ENCODE measurements at places on chromosomes 1 and 21.

DNA sequence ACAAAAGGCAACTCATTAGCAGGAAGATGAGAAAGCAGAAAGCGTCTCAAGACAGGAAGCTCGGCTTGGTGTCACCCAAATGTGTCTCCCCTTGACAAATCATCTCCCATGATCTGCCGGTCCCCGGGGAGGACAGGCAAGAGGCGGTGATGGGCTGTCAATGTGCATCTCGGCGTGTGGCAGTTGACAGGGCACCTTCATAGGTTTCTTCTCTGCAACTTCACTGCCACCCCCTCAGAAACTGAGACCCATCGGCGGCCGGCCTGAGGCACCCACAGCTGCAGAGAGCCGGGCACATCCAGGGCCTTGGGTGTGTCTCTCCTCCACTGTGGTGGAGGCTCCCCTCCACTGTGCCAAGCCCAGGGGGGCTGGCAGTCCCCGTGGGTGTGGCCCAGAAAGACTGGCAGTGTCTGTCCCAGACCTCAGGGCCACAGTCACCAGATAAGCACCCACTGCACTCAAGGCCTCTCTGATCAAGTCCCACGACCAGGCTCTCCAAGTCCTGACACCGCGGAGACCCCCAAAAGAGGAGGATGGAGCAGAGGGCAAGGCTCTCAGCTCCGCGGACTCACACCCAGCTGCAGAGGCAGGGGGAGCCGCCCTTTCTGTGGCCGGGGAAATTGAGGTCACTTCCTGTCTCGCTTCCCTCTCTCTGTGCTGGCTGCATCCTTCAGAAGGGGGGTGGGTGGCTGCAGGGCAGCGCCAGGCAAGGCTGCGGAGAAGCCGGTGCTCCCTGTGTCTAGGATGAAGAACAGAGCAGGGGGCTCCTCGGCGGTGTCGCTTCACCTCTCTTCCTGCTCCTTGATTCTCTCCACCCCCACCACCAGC is 39.6 kb upstream of the LBR start:
- DNase-seq = peak; percentile 59

DNA sequence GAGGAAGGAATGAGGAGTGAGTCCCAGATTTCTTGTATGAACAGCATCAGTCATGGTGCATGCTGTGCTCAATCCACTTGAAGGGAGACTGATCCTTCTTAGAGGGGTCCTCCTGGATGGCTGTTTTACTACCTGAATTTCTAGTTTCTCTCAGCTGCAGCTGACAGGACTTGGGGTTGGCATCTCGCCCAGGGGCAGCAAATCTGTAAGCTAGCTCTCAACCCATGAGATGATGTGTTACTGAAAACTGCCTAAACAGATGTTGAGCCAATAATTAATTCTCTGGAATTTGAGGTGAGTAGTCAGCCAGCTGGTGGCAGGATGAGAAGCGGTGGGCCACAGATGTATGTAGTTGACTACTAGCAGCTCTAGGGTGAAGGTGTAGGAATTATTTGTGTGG is 19.6 kb downstream of the BACH1 start:
- no peak for DNase-seq

DNA sequence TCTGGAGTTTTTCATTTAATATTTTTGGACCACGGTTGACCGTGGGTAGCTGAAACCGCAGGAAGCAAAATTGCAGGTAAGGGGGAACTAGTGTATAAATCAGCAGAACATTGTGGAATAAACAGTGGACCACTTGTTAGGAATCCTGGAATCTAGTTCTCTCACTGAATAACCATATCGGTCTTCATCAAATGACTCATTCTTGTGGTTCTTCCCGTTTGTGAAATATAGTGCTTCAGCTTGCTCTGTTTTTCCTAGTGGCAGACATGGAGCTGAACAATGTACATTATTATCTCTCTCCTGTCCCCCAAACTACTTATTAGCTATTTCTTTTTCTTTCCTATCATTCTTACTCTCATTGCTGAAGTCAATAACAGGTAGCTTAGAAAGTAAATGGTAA is 61.9 kb downstream of the HSPA13 start:
- no peak for DNase-seq

GRCh38 chr1:118821801-118822200 is 166.3 kb downstream of the TBX15 start:
- DNase-seq = no peak

- DNase-seq = no peak
These were observed 7.8 kb downstream of the IRF6 start for GRCh38 chr1:209797978-209798639.

DNA sequence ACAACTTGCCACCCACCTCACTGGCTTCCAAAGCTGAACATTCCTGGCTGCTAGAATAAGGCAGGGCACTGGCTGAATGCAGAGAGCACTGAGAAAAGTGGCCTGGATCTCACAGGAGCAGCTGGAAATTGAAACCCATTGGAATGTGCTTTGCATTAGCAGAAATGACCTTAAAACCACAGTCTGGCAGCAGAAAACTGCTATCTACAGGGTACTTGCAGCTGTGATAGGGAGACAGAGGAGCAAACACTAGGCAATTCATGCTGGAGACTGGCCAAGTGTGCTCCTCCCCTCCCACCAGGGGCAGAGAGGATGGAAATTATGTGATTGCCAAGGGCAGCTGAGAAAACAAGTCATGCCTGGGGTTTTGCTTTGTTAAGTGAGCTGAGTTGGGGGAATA is 47.2 kb downstream of the HSD3B1 start:
- peak; percentile 94 for DNase-seq

DNA sequence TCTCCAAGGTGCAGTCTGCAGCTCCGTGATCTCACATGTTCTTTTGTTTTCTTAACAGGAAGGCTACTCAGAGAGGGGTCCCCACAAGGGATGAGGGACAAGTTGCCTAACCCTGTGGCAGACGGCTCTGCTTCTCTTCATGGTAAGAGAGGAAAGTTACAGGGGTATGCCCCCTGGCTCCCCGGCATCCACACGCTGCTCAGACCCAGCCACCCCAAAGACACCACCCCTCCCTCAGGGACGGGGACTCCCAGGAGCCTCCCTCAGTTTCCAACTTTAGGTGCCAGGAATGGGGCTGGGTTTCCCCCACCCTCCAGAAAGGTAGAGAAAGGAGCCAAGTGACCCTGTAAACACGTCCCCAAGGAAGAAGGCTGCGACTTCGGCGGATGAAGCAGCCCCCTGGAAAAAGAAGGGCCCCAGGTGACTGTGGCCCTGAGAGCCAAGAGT is 19.7 kb downstream of the OPTC start:
- DNase-seq = no peak

DNA sequence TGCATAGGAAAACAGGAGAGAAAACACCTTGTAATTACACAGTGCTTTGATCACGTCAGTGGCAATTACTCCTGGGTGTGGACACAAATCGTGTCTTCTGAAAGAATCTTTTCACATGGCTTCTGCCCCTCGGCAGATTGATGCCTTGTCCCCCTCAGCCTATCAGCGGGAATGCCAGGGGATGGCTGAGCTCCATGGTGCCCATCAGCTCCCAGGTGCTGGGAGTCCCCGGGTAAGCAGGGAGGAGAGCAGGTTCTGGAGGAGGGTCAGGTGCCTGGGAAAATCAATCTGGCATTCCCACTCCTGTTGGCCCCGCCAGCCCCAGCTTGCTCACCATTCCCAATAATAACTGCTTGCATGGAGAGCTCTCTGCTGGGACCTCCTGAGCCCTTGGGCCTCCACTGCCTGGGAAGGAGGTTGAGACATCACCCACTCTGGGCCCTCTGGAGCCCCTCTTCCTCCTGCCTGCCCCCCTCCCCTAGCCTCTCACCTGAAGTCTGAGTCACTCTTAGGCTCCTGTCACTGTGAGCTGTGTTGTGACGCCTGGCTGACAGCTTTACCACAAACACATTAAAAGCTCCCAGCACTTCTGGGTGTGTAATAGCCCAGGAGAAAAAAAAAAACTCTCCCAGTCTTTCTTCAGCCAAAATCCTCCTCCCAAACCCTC is 4.9 kb downstream of the CAMK2N1 start:
- no peak for DNase-seq

- peak; percentile 30 for DNase-seq
These were observed 20.1 kb downstream of the CFHR5 start for GRCh38 chr1:196997423-196997822.

DNA sequence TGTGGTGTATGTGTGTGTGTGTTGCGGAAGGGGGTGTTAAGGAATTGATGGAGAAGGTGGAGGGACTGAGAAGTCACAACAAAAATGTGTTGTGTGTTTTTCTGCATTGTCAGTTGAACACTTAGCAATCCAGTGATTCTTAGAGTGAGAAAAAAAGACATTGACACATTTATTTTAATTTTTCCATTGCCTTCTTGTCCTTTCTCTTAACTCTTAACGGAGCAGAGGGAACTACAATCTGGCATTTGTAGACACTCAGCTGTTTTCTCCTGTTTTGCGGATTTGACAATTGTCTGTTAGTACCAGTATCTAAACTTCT is 725 bp downstream of the C1orf53 start:
- no peak for DNase-seq

DNA sequence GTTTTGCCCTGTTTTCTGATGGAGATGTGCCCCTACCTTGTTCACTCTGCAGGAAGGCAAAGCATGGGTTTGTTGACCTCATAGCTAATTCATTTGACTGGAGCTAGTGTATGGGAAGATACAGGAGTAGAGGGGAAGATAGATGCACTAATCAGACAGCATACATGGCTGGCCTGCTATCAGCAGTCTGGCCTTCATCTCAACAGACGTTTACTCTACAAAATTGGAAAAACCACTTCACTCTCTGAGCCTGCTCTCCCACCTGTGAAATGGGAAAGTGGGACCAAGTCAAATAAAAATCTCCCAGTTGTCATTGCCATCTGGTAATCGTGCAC is 235.2 kb upstream of the RAB4A start:
- no peak for DNase-seq

GRCh38 chr1:43434256-43434655 is 19.5 kb downstream of the HYI start:
- DNase-seq = no peak

DNA sequence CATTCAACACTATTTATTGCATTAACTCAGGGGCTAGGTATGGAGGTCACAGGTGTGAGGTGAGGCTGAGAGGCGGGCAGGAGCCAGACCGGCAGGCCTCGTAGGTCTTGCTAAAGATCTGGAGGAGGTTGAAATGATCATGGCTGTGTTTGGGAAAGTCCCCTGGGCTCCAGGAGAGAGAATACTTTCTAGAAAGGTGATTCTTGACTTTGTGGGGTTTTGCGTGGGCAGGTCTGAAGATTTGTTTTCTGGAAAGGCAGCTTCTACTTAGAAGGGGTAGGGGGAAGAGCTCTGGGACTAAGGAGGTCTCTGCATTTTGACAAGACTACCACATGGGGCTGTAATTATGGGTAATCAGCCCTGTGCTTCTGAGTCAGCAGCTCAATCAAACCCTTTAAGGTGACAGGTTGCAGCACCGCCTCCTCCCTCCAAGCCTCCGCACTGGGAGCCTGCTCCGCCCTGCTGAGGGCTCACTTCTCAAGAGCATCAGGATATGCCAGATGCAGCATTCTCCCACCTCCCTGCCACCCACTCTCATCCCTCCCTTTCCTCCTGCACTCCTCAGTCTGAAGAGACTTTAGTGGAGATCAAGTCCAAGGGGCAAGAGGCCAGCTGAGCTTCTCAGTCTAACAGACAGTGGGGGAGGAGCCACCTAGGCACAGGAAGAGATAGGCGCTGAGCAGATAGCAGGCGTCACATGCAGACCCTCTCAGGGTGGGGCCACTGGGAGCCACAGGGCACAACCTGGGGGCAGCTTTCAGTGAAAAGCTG is 30.5 kb downstream of the SLC30A1 start:
- peak; percentile 50 for DNase-seq

DNA sequence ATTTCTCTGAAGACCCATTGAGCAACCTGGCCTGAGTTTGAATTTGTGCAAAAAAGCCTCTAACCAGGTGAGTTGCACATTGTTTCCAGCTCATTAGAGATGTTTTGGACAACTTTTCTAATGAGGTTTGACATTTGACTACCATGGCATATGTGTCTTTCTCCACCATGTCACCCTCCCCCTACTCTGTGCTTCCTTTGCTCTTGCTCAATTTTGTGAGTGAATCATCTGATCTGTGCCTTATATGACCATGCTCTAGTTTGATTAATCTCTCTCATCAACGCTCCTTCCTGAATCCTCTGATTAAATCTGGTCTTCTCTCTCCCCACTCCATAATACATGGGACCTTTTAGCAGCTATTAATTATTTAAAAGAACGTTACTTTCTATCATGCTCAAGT is 144.8 kb upstream of the SAMSN1 start:
- DNase-seq = no peak

Data from umbilical cord (tissue), 2 donors.